Activated CD4-positive, alpha-beta memory T cell treated with anti-CD3 and anti-CD28 coated beads for 36 hours (primary cell): ENCODE measurements at places on chromosomes 6 and 20. TPM values are rescaled to one million over a fixed set of nuclear protein-coding genes. Genes with fewer than 3 reads are reported as not detected.

EPPIN gene
- total RNA-seq: not detected

DNA sequence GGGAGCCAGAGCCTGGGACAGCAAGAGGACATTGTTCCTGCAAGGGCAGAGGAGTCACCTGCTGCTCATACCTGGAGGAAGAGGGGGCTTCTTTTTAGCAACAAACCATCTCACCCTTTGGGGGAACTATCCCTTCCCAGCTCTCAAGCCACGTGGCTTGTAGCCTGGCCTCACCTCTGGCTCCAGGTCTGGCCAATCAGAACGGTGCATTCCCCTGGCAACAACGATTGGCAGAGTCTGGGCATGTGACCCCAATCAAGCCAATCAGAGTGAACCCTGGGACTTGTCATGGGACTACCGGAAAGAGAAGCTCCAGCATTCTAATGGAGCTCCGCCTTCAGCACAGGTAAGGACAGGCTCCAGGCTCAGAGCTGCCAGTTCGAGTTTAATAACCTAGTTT, 33.6 kb downstream of the KCNB1 start:
- H3K27me3 ChIP-seq: peaks cover 29% of the 10 kb centered on the region
- DNase-seq: no peak
- no peaks in the 10 kb centered on the region for H3K4me1 ChIP-seq
- no peak overlapping the region for H3K27ac ChIP-seq
- H3K36me3 ChIP-seq: no peaks in the 10 kb centered on the region

GRCh38 chr6:137640086-137640485, 145.9 kb upstream of the OLIG3 start:
- DNase-seq: no peak
- H3K4me1 ChIP-seq: peaks cover 13% of the 10 kb centered on the region
- H3K4me3 ChIP-seq: no peak overlapping the region
- peaks cover 2% of the 10 kb centered on the region for H3K27me3 ChIP-seq

FAM50B gene
- 16.9 TPM for total RNA-seq

- H3K4me1 ChIP-seq: peaks cover 2% of the 10 kb centered on the region
- no peak for DNase-seq
- no peak overlapping the region for H3K27ac ChIP-seq
These were observed 26.2 kb upstream of the TSHZ2 start for GRCh38 chr20:52945862-52946522.

OLIG3 gene
- total RNA-seq: 0.15 TPM

DNA sequence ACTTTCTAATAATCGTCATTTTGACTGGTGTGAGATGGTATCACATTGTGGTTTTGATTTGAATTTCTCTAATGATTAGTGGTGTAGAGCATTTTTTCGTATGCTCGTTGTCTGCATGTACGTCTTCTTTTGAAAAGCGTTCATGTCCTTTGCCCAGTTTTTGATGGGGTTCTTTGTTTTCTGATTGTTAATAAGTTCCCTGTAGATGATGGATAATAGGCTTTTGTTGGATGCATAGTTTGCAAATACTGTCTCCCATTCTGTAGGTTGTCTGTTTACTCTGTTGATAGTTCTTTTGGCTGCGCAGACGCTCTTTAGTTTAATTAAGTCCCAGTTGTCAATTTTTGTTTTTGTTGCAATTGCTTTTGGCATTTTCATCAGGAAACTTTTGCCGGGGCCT, 32.3 kb upstream of the XRN2 start:
- H3K27me3 ChIP-seq: peaks cover 9% of the 10 kb centered on the region
- H3K27ac ChIP-seq: no peak overlapping the region
- DNase-seq: no peak
- H3K4me3 ChIP-seq: no peak overlapping the region
